Renal cortex interstitium (tissue), 15 donors: ENCODE measurements at places on chromosomes 11 and 22. TPM values are rescaled to one million over a fixed set of nuclear protein-coding genes. Genes with fewer than 3 reads are reported as not detected.

DNA sequence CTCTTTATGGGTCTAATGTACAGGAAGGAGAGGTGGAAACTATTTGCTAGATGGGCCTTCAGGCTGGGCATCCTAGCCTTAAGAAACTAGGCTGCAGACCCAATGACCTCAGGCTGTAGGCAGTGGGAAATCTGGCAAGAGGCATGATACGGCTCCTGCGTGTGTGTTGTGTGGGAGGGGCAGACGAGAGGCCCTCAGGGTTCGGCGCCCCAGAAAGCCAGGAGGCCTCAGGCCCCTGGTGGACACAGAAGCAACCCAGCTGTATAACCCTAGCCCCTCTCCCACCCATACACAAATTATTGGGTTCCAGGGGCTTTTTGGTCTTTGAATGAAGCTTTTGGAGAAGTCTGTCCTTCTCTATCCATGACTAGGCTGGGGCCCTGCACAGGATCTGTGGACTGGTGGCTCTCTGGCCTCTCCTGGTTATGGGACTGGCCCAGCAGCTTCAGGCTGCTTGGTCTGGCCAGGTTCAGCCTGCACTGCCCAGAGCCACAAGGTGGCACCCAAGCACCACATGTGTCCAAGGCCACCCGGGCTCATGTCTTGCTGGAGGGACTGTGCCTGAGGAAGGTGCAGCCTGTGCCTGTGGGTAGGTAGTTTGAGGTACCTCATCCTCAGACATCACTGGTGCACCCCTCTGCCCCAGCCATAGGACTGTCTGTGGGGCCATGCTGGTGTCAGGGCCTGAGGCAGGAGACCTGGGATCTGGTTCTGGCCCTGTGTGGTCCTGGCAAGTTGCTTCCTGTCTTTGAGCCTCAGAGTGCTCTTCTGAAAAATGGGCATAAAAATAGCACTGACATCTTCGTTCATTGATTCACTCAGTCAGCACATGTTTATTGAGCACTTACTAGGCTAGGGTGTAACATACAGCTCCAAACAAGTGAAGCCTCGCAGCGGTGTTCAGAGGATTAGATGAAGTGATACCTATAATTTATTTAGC lies 87.5 kb downstream of the RRM1 start:
- DNase-seq = peak; percentile 18

GRCh38 chr11:64286801-64287159 lies 1.1 kb downstream of the GPR137 start:
- no peak for DNase-seq

DNA sequence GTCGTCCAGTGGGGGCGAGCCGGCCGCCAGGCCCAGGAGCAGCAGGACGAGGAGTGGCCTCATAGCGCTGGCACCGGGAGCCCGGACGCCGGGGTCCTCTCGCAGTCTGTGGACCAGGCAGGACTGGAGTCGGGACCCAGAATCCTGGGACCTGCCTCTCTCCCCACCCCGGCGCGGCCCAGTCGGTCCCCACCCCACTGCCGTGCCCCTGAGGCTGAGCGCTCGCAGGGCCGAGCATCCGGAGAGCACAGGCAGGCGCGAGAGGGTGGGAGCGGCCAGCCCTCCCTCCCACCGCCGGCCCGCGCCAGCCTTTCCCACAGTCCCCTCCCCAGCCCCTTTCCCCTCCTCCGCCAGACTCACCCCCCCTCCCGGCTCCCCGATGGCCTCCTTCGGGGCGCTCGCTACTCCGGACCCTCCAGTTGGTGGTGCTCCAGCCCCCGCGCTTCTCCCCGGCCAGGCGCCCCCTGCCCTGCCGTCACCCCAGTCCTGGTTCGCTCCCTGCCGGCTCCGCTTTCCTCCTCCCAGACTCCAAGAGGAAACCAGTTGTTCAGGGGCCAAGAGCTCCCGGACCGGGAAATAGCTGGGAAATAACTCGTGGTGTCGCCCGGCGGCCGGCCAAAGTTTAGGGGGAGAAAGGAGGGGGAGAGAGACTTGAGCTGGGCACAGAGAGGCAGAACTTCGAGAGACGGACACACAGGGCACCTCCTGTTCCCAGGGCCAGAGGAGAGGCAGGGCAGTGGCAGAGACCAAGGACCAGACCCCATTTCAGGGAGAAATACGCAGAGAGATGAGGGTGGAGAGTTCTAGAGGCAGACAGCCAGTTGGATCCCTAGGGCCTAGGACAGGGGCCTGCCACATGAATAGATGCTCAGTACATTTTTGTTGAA lies at the start of gene C1QTNF5:
Gene C1QTNF5, minus strand, starts transcription at position 549 of the 887 bp plus-strand sequence. Its CDS starts 486 bp downstream, at position 63.
- no peak for DNase-seq

DNA sequence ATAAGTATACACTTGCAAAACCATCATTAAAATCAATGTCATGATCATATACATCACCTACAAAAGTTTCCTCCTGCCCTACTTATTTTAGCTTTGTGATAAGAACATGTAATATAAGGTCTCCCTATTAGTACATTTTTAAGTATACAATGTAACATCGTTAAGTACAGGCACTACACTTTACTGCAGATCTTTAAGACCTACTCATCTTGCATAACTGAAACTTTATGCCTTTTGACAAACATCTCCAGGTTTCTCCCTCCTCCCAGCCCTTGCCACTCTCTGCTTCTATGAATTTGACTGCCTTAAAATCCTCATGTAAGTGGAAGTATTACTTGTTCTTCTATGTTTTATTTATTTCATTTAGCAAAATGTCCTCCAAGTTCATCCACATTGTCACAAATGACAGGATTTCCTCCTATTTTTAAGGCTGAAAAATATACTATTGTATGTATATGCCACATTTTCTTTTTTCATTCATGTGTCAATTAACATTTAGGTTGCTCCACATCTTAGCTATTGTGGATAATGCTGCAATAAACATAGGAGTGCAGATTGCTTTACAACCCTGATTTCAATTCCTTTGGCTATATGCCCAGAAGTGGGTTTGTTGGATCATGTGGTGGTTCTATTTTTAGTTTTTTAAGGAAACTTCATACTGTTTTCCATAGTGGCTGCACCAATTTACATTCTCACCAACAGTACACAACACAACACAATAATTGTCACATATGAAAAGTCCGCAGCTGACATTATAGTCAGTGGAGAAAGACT lies 471.1 kb upstream of the ANO3 start:
- peak; percentile 51 for DNase-seq

GAB4 gene
- not detected for polyA plus RNA-seq

PATZ1 gene
- polyA plus RNA-seq = 71.7 TPM
